CD4-positive, alpha-beta memory T cell (primary cell): ENCODE measurements at places on chromosomes 5 and 9. TPM values are rescaled to one million over a fixed set of nuclear protein-coding genes. Genes with fewer than 3 reads are reported as not detected.

DNA sequence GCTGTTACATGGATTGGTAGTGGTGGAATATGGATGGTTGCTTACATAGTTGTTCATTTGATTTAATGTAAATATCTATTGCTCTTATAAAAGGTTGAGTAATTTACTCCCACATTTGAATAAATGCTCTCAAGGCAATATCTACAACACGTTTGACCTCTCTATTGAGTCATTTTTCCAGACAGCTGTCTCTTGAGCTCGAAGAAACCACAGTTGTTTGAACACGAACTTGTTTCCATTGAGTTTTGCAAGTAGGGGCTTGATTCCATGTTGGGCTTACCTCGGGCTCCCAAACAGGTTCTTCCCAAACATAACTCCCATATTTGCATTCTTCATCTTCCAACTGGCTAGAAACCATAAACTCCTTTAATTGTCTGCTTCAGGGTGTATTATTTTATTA, 115.0 kb upstream of the HMHB1 start:
- DNase-seq = no peak

- DNase-seq = no peak
Observed at GRCh38 chr9:114002271-114002985, 75.7 kb downstream of the AMBP start.

PCDHGB7 gene
- 0.32 TPM for total RNA-seq

RASGRF2 gene
- total RNA-seq = 39.3 TPM

TNFSF8 gene
- 43.2 TPM for total RNA-seq
